GM23338 (cell line): ENCODE measurements at places on chromosomes 5 and 9. TPM values are rescaled to one million over a fixed set of nuclear protein-coding genes. Genes with fewer than 3 reads are reported as not detected.

DNA sequence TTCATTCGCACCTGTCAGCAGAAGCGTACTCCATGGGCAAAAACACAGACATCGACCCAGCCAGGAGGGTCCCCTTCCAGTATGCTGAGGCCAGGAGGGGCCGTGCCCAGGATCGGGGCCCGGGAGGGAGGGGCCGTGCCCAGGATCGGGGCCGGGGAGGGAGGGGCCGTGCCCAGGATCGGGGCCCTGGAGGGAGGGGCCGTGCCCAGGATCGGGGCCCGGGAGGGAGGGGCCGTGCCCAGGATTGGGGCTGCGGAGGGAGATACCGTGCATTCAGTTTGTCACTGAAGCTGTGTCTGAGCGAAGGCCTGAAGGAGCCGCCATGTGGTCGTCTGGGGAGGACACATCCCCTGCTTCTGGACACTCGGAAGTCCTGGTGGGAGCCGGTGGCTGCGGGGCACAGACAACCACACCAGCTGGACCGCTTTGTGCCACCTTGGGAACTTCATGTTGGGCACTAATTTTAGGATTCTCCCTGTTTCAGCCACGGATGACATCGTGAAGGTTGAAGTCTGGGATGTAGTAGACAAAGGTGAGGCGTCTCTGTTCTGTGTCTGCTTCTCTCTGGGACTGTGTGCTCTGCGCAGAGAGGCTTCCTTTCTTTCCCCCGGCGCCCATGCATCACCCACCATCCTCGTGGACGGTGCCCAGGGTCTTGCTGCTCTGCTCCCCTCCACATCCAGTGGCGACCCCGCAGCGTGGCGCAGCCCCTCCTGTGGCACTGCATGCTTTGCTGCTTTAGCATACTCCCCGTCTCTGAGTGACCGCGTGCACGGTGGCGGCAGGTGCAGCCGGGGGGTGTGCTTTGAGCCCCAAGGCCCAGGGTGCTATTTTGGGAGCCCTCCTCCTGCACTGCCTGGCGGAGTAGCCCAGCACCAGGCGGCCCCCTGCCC, 16.7 kb upstream of the AJM1 start:
- H3K4me3 ChIP-seq = no peak overlapping the region
- peaks cover 5% of the 10 kb centered on the region; the same call in 1 of the 2 replicates for H3K4me1 ChIP-seq
- no peak overlapping the region for H3K27ac ChIP-seq
- no peak for DNase-seq
- H3K36me3 ChIP-seq = no peaks in the 10 kb centered on the region
- no peaks in the 10 kb centered on the region for H3K27me3 ChIP-seq

Gene NUTM2G
- total RNA-seq = 0.54 and 1.6 TPM in 2 replicates

DNA sequence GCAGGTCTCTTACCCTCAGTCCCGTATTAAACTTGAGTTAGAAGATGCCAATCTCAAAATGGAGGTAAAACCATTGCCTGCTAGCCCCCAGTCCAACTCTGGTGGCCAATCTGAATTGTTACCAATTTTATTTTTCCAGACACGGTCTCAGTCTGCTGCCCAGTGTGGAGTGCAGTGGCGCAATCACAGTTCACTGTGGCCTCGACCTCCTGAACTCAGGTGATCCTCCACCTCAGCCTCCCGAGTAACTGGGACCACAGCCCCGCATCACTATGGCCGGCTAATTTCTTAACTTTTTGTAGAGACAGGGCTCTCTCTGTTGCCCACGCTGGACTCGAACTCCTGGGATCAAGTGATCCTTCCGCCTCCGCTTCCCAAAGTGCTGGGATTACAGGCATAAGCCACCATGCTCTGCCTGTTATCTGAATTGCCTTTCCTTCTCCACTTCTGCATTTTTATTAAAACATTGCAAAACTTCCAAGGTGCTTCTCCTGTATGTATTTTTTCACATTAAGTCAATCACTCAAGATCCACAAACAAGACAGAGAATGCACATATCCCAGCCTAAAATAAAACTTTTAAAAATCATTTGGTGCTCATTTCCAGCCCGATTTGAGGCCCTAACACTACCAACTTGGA, 2.3 kb downstream of the FANCC start:
- H3K36me3 ChIP-seq = no peaks in the 10 kb centered on the region
- no peak overlapping the region for H3K27ac ChIP-seq
- H3K4me1 ChIP-seq = peaks cover 9% of the 10 kb centered on the region
- no peak overlapping the region for H3K4me3 ChIP-seq

DNA sequence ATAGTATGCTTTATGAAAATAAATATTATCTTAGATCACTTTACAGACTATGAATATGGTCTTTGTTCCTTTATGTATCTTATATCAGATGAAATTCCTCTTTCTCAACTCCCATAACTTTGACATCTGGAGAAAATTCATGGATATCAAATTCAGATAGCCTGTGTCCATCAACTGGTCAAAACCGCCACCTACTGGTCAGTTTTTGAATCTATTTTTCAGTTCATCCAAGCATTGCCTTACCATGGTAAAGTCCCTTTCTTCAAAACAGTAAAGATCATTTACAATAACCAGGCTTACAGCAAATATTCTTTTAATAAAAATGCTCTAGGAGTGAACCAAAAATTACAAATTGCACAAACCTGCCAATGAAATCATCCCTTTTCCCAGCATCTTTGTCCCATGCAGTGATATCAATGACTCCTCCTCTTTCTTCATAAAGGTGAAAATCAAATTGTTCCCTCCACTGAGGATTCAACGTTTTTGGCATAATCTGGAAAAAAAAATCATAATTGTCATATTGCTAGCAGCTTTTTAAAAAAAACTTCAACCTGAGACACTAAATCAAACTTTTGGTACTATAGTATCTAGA, 290.5 kb downstream of the SLF1 start:
- H3K4me3 ChIP-seq = no peak overlapping the region
- H3K27me3 ChIP-seq = no peaks in the 10 kb centered on the region
- DNase-seq = peak; percentile 68
- no peak overlapping the region for H3K27ac ChIP-seq
- no peaks in the 10 kb centered on the region for H3K36me3 ChIP-seq

- no peaks in the 10 kb centered on the region for H3K36me3 ChIP-seq
- no peak overlapping the region for H3K4me3 ChIP-seq
- peaks cover 74% of the 10 kb centered on the region for H3K27me3 ChIP-seq
- peaks cover 6% of the 10 kb centered on the region; the same call in 1 of the 2 replicates for H3K4me1 ChIP-seq
- no peak overlapping the region for H3K27ac ChIP-seq
These were observed 3.6 kb downstream of the F12 start for GRCh38 chr5:177405805-177406204.

DNA sequence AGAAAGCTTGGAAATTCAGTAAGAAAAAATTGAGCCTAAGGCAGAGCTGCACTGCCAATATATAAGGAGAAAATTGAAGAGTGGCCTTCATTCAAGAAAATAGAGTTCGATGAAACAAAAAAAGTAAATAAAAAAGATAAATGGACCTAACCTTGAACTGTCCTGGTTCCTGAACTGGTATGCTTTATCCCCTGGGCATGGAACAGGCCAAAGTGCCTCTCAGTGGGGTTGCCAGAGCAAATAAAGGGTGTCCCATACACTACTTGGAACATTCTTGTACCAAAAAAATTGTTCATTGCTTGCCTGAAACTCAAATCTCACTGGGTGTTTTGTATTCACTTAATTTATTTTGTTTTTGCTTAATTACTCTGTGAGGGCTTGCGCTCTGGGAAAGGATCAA, 42.2 kb upstream of the TUT7 start:
- no peak for DNase-seq
- H3K27ac ChIP-seq = no peak overlapping the region
- H3K36me3 ChIP-seq = no peaks in the 10 kb centered on the region
- no peaks in the 10 kb centered on the region for H3K27me3 ChIP-seq
- no peaks in the 10 kb centered on the region for H3K4me1 ChIP-seq

- H3K4me1 ChIP-seq = no peaks in the 10 kb centered on the region
- H3K27me3 ChIP-seq = no peaks in the 10 kb centered on the region
- H3K27ac ChIP-seq = no peak overlapping the region
- H3K4me3 ChIP-seq = no peak overlapping the region
- no peak for DNase-seq
- no peaks in the 10 kb centered on the region for H3K36me3 ChIP-seq
These were observed 40.2 kb downstream of the MEF2C start for GRCh38 chr5:88842784-88843183.

GRCh38 chr9:136002881-136003280, 41.7 kb upstream of the UBAC1 start:
- H3K36me3 ChIP-seq = no peaks in the 10 kb centered on the region
- H3K4me3 ChIP-seq = no peak overlapping the region
- no peaks in the 10 kb centered on the region for H3K27me3 ChIP-seq
- DNase-seq = no peak
- H3K27ac ChIP-seq = no peak overlapping the region

GRCh38 chr5:170357955-170358444, 31.2 kb downstream of the KCNMB1 start:
- peaks cover 5% of the 10 kb centered on the region; the same call in 1 of the 2 replicates for H3K4me1 ChIP-seq
- no peak overlapping the region for H3K27ac ChIP-seq

DNA sequence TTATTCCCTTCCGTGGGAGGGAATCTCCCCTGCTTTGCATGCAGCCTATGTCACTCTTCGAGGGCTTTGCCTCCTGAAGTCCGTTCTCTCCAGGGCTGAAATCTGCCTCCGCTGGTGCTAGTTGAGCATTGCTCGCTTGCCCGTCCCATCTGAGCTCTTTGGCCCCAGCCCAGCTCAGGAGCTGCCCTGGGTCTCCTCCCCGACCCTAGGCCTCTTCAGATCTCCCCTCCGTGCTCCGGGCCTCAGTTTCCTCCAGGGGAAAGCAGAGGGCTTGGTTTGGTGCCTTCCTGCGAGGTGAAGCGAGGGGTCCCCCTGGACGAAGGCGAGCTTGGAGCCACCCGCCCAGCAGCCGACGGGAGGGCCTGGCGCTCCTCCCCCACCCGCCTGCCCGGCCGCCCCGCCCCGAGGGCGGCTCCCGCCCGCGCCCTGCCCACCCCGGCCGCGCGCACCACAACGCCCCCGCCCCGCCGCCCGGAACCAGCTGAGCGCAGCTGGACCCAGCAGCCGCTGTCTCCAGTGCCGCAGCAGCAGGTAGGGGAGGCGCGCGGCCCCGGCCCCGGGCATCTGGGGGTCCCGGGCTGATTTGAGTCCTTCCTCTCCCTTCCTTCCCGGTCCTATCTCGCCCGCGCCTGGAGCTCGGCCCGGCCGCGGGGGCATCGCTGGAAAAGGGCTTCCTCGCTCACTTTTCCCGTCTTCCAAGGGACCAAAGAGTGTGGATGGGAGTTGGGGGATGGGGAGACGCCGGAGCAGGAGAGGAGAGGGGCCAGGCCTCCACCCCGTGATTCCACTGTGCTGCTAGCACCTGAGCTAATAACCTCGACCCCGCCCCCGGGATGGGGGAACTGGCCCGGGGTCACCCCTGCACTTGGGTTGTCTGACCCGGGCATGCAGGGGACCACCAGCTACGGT, at the start of gene GSN:
TSS of gene GSN (plus strand) at position 474 of the 909 bp plus-strand sequence. CDS start 33,810 bp downstream, outside the sequence.
- peak; percentile 88 for DNase-seq
- peaks cover 48% of the 10 kb centered on the region for H3K27me3 ChIP-seq
- H3K4me3 ChIP-seq = peak within 1 kb of the TSS; percentile 92
- 0 out of 2 replicates have a peak within 1 kb of the TSS, but pooled peaks have one; percentile 39 for H3K27ac ChIP-seq
- H3K4me1 ChIP-seq = peaks cover 36% of the 10 kb centered on the region

- H3K36me3 ChIP-seq = no peaks in the 10 kb centered on the region
- H3K4me1 ChIP-seq = peaks cover 12% of the 10 kb centered on the region
- no peak overlapping the region for H3K27ac ChIP-seq
- no peaks in the 10 kb centered on the region for H3K27me3 ChIP-seq
- no peak overlapping the region for H3K4me3 ChIP-seq
- DNase-seq = no peak
These were observed 94.1 kb downstream of the PTCH1 start for GRCh38 chr9:95422650-95423049.

- H3K4me1 ChIP-seq = no peaks in the 10 kb centered on the region; the same call in 1 of the 2 replicates
- DNase-seq = no peak
- no peak overlapping the region for H3K4me3 ChIP-seq
- no peaks in the 10 kb centered on the region for H3K27me3 ChIP-seq
These were observed 15.0 kb upstream of the SHB start for GRCh38 chr9:38083858-38084555.

DNA sequence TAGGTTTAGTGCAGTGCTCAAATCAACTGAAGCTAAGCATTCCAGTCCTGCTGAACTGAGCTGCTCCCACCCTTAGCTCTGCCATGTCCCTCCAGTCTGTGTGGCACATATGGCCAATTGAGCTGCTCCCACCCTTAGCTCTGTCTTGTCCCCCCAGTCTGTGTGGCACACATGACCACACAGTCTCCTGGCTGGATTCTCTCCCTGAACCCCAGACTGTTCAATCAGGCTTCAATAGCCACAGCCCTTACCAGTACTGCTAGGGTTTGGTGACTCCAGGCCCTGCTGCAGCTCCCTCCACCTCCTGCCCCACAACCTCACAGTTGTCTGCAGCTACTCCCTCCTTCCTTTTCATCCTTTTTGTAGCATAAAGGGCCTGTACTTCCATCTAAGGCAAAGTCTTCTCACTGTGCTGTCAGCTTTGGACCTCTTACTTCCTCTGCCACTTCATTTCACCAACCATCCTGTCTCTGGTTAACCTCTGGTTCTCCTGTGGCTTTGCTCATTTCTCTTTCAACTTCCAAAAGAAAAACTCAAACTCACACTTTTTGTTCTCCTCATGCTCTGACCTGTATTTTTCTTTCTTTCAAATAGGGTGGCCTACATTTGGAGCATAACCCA, 50.8 kb downstream of the ADAMTS12 start:
- H3K27ac ChIP-seq = no peak overlapping the region
- DNase-seq = no peak
- no peak overlapping the region for H3K4me3 ChIP-seq
- H3K4me1 ChIP-seq = 0 out of 2 replicates have a peak, but pooled peaks cover 4% of the 10 kb centered on the region

DNA sequence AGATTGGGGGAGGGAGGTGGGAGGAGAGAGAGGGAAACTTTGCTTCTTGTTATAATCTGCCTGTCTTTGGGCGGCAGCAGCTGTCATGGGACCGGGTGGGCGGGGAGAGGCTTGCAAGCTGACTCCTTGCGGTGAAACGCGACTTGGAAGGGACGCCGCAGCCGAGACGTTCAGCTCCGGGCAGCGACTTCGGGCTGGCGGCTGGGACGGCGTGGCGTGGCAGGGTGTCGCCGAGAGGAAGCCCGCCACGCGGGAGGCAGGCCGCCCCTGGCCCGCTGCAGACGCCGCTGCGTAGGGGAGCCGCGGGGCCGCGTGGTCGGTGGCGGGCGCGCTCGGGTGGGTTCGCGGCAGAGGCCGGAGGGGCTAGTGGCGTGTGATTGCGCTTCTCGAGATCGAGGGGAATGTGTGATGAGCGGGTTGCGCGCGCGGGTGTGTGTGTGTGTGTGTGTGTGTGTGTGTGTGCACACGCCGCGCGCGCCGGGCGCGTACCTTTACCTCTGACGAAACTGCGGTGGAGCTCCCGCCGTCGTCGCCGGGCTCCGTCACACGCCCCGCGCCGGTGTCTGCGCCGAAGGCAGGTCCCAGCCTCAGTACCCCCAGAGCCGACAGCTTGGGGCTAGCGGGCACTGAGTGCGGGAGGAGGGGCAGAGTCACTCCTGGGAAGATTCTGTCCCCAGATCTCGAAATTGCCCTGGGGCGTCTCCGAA, 1.7 kb downstream of the PPARGC1B start:
- peak overlapping the region; percentile 95 for H3K4me3 ChIP-seq
- H3K36me3 ChIP-seq = no peaks in the 10 kb centered on the region
- peaks cover 14% of the 10 kb centered on the region for H3K4me1 ChIP-seq
- peaks cover 26% of the 10 kb centered on the region for H3K27me3 ChIP-seq
- peak; percentile 89 for DNase-seq

- H3K36me3 ChIP-seq = peaks cover 40% of the 10 kb centered on the region; the same call in 1 of the 2 replicates
- H3K4me3 ChIP-seq = no peak overlapping the region
- no peak overlapping the region for H3K27ac ChIP-seq
- no peaks in the 10 kb centered on the region for H3K27me3 ChIP-seq
These were observed 27.7 kb downstream of the WDR36 start for GRCh38 chr5:111119856-111120255.

Gene FST
- 7.6 and 8.0 TPM in 2 replicates for total RNA-seq

Gene ALDH1A1
- 2.7 and 3.4 TPM in 2 replicates for total RNA-seq

GRCh38 chr9:18183974-18184373, 290.0 kb upstream of the ADAMTSL1 start:
- no peaks in the 10 kb centered on the region for H3K27me3 ChIP-seq
- no peaks in the 10 kb centered on the region for H3K36me3 ChIP-seq
- H3K27ac ChIP-seq = no peak overlapping the region
